ENCODE measurements at places on chromosomes 16 and 17.

DNA sequence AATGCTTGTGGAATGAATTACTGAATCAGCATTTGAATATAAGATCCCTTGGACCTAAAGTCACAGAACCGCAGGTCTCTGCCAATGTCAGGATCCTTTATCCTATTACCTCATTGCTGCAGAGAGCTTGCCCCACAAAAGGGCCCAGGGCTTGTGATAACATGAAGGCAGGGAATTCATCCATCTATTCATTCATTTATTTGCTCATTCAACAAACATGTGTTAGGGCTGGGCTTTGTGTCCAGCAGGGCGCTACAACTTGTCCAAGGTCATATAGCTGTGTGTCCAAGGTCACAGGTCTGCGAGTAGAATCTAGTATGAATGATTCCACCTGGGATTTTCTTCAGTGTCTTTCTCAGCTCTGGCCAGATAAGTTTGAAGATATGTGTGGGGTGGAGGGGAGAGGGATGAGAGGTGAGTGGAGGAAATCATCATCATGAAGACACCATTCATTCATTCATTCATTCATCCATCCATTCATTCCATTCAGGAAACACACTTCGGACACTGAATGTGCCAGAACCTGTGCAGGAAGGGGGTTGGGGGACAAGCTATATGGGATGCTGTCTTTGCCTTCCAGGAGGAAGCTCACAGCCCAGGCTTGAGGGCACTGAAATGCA is 1.3 kb upstream of the UNC45B start:
- no peak for DNase-seq

DNA sequence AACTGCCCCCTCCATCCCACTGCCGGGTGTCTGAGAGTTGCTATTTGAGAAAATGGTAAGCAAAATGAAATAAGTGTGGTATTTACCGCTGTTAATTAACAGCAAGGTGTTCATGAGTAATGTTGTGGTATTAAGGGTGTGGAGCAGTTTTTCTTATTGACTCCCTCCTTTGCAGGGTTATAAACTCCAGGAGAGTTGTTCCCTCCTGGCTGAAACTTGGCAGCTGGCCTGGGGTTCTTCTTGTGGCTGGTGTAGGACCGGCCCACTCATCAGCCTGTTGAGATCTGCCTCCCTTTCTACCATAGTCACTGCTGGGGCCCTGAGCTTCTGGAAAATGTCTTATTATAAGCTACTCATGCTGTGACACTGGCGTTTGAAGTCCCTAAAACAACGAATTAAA is 128.6 kb downstream of the SOX9 start:
- DNase-seq: no peak

DNA sequence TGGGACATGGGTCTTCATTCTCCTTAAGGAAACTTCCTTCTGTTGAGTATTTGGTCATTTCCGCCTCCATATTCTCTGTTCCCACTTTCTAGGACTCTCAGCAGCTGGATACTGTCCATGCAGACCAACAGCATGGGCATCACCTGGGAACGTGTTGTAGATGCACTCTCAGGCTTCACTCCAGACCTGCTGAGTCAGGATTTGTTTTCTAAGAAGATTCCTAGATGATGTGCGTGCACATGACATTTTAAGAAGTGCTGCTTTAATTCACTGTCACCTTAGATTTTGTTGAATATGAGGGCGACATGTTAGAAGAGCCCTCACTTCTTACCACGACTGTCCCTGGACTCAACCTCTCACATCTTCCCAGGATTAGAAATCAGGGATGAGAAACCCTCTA is 10.0 kb upstream of the SDK2 start:
- no peak for DNase-seq

GRCh38 chr17:14833201-14833785 is 431.8 kb downstream of the PMP22 start:
- DNase-seq: no peak

- no peak for DNase-seq
Measured at GRCh38 chr17:80006339-80006720, 29.3 kb downstream of the TBC1D16 start.

- no peak for DNase-seq
Measured at GRCh38 chr16:70589998-70590471, 56.3 kb upstream of the IL34 start.

- DNase-seq: no peak
Measured at GRCh38 chr16:82302042-82302727, 132.2 kb upstream of the MPHOSPH6 start.

DNA sequence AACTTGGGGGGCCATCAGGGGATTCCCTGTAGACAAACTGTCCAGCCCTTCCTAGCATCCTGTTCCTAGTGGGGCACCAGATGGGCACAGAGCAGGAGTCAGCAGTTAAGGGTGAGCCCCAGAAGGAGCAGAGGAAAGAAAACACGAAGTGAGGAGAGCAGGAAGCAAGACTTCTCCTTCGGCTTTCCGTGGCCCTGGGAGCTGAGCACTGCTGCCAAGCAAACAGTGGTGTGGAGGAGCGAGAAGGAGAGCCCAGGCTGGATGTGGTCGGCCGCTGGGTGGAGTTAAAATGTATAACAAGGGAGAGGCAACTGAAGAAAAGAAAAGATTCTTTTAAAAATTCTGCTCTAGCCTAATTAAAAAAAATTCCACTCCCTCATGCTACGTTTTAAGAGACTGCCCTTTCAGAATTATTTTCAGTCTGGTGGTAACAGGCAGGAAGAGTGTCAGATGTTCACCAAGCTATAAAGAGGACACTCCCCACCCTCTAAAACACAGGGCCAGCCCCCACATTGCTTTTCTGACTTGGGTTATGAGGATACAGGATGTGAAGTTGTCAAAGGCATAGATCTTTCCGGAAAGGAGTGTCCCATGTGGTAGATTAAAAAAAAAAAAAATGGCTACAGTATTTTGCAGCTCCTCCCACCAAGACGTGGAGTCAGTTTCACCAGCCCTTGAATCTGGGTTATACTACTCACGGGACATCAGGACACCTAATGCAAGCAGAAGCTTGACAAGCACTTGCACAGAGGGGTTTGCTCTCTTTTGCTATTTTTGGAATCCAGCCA is 74.9 kb upstream of the ZFHX3 start:
- DNase-seq: no peak

DNA sequence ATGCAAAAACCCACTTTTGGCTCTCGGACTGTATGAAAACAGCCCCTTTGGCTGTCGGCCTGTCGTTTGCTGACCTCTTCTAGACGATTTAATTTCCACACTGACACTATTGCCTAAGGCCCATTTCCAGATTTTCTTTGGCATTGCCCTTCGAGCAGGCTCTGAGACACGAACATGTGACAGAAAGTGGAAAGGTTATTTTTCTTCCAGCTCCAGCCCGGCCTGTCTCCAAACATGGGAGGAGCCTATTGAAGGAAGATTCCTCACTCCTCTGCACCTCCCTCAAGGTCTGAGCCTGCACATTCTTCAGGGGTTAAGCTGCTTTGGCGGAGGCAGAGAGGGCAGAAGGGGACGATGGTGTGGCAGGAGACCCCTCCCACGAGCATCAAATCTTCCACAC is 85.9 kb upstream of the FOXF1 start:
- DNase-seq: no peak

DNA sequence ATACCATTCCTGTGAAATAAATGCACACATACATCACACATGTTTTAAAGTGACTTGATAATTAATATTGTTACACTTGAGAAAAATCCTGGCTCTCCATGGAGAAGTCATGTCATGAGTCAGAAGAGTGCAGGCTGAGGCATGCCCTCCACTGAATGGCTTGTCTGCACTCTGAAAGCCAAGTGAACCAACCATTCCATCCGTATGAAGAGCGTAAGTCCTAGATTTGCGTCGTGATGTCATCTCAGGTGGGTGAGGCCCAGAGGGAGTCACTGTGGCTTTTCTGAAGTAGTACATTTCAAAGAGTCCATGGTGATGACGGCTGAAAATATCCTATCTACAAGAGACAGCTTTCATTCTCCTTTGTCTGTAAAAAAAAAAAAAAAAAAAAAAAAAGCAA is 83.5 kb upstream of the IRX5 start:
- DNase-seq: no peak

GRCh38 chr16:8862309-8863130 is 6.3 kb downstream of the CARHSP1 start:
- DNase-seq: no peak

DNA sequence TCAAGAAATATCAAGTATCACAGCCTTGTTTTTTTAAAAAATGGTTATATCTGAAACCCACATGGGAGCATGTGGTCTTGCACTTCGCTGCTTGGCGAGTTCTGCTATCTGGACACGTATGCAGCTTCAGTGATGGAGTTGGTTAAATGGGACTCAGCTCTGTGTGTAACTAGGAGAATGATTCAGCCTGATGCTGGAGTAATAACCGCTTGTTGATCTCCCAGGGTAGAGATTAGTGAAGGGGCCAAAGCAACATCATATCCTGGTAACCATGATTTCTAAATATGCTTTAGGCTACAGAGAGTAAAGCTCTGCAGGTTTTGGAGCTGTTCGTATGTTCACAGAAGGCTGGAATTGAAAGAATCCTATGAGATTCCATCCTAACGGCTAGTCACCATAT is 63.2 kb downstream of the IQCK start:
- DNase-seq: no peak

DNA sequence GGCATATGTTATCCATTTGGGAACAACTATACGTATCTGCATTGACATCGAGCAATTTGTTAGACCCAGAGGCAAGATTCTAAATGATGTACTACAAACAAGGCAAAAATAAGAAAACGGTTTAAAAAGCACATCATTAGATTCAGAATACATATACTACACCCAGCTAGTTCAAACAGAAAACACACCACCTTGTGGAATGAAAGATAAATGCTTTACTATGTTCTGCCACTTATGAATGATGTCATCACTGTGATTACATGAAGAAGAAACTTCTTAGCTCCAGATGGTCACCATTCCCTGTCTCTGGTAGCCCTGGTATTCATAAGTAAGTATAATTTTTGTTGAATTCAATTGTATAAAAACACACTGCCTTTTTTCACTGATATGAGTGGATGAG is 7.8 kb downstream of the NACA2 start:
- no peak for DNase-seq

DNA sequence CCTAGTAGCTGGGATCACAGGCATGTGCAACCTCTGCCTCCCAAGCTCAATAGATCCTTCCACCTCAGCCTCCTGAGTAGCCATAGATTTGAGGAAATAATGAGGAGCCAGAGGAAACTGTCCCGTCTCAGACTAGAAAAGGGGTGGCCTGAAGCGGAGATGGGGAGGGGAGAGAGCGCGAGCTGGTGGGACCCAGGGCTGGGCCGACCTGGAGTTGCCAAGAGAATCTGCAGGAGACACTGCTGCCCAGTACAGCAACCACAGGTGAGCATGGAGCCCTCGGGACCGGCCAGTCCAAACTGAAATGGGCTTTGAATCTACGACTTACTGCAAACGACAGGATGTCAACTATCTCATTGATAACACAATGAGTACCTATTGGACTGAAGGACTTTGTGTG is 24.3 kb downstream of the CD300A start:
- no peak for DNase-seq

DNA sequence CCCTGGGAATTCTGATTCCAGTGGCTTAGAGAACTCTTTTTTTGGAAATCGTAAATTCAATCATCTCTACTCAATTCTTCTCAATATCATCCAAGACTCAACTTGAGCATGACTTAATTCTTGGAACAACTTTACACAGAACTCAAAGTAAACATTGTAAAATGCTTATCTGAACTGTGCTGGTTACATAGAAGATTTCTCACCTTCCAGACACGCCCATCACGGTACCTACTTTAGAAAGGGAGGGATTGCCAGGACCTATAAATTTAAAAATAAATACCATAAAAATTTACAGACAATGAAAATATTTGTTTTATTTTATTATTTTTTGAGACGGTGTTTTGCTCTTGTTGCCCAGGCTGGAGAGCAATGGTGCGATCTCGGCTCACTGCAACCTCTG is 26.5 kb downstream of the MAP1LC3B start:
- DNase-seq: no peak

GRCh38 chr17:17624741-17625140 is 33.2 kb upstream of the PEMT start:
- DNase-seq: no peak

GRCh38 chr17:46942441-46943217 is 19.7 kb downstream of the GOSR2 start:
- DNase-seq: peak; percentile 20

GRCh38 chr16:46859719-46860152 is 24.4 kb upstream of the GPT2 start:
- DNase-seq: no peak

- DNase-seq: peak; percentile 64
Measured at GRCh38 chr17:49361129-49361901, 735 bp downstream of the ZNF652 start.

DNA sequence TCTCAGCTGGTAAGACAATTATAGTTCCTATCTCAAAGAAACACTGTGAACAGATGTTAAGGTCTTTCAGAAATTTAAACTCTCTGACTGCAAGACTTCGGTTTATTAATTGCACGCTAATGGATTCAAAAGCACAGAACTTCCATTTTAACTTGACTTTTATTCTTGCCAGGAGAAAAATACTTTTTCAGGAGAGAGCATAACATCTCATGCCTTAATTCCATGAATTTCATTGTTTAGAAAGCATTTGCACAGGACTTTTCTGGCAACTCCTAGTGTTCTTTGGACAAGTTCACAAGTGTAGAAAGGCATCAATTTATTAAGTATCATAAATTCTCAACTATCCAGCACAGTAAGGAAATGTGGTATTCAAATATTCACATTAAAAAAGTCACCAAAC is 22.4 kb downstream of the STX8 start:
- DNase-seq: no peak

DNA sequence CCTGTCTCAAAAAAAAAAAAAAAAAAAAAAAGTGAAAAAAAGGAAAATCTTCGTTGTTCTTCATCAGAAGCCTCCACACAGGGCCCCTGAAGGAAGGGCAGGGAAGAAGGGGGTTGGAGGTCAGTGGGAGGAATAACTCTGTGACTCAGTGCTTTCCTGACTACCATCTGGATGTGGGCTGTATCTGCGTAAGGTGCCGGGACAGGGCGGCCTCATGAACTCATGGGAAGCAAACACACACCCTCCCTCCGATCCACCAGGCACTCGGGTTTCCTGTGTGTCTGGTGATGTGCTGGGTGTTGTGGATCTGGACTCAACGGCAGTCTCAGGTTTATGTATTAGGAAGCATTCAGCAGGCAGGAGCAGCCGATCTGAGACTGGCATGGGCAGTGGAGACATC is 691.6 kb downstream of the WWOX start:
- DNase-seq: no peak

DNA sequence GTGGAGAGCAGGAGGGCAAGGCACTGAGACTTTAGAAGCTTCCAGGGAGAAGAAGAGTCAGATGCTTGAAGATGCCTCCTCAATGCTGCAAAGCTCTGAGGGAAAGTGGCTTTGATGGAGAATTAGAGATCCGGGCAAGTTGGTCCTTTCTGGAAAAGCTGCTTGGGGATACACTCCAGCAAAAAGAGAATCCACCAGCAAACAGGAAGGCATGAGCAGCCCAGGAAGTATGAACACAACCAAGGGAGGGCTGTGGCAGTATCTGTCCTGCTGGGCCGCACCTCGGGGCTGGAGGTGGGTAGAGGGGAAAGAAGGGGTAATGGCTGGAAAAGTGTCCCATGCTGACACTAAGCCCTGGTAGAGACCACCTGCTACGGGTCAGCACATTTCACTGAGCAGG is 5.3 kb downstream of the LMF1 start:
- DNase-seq: no peak

- peak; percentile 30 for DNase-seq
Measured at GRCh38 chr16:85253084-85253941, 141.0 kb upstream of the CIBAR2 start.

GRCh38 chr17:18218756-18219415 is 6.5 kb upstream of the LLGL1 start:
- no peak for DNase-seq

All from activated T-helper 9 cell treated with anti-CD3 and anti-CD28 coated beads, Interleukin-2, amount 50 U/mL, for 16 hours (primary cell).